SJSA1 (cell line): ENCODE measurements at places on chromosomes 13 and 19. TPM values are rescaled to one million over a fixed set of nuclear protein-coding genes. Genes with fewer than 3 reads are reported as not detected.
A peak's percentile ranks its signal among the peaks of the same experiment; 100 is the strongest.

GRCh38 chr13:48749699-48750473 is 96.2 kb downstream of the CYSLTR2 start:
- H3K4me1 ChIP-seq, result peaks cover 14% of the 10 kb centered on the region
- no peak overlapping the region for H3K4me3 ChIP-seq
- H3K27ac ChIP-seq, result peak overlapping the region; percentile 33; the same call in 1 of the 2 replicates
- DNase-seq, result peak; percentile 90

- H3K27me3 ChIP-seq, result no peaks in the 10 kb centered on the region
- H3K4me1 ChIP-seq, result peaks cover 72% of the 10 kb centered on the region
- peaks cover 68% of the 10 kb centered on the region for H3K36me3 ChIP-seq
- DNase-seq, result peak; percentile 94
- H3K4me3 ChIP-seq, result peak overlapping the region; percentile 92
Observed at GRCh38 chr19:13840305-13841085, 36.4 kb upstream of the NANOS3 start.

GRCh38 chr13:50512474-50513299 is 330.8 kb downstream of the DLEU7 start:
- peak overlapping the region; percentile 51 for H3K27ac ChIP-seq
- no peak for DNase-seq
- no peaks in the 10 kb centered on the region for H3K36me3 ChIP-seq
- no peaks in the 10 kb centered on the region for H3K27me3 ChIP-seq
- peaks cover 13% of the 10 kb centered on the region for H3K4me1 ChIP-seq

- no peak for DNase-seq
- peaks cover 31% of the 10 kb centered on the region for H3K36me3 ChIP-seq
- H3K27ac ChIP-seq, result peak overlapping the region; percentile 60
Observed at GRCh38 chr19:42280815-42281145, 11.7 kb downstream of the CIC start.

DNA sequence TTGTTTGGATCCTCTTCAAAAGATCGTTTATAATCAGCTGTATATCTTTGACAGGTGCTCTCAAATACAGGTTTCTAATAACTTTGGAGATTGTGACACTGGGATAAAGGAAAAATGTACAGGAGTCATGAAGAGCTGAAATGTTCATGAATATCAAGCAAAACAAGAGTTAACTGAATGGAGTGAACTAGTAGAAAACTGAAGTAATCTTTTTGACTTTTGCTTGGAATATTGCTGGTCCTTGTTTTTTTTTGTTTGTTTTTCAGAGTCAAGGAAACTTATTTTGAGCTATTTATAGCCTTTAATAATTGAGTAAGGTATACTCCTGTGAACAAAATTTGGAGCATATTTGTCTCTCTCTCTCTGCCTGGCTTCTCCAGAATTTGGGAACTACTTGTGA is 25.3 kb downstream of the MED4 start:
- no peaks in the 10 kb centered on the region for H3K4me1 ChIP-seq
- H3K27ac ChIP-seq, result no peak overlapping the region
- DNase-seq, result no peak
- no peak overlapping the region for H3K4me3 ChIP-seq
- H3K27me3 ChIP-seq, result no peaks in the 10 kb centered on the region
- H3K36me3 ChIP-seq, result peaks cover 91% of the 10 kb centered on the region

DNA sequence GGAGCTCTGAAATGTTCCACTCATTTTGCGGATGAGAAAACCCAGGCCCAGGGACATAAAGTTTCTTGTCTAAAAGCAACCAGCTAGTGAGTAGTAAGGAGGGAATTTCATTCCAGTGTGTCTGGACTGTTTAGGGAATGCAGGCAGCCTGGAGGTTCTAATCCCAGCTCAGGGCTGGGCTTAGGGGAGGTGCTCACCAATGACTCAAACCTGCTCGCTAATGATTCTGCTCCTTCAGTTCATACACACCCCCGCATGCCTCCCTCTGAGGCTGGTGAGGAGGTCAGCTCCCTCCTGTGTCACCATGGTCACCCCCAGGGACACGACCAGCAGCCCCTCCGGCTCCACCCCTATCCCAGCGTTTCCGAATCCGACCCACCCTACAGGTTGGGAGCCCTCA is 34.6 kb downstream of the CYP4F2 start:
- H3K4me3 ChIP-seq, result no peak overlapping the region
- no peaks in the 10 kb centered on the region for H3K36me3 ChIP-seq
- H3K4me1 ChIP-seq, result no peaks in the 10 kb centered on the region
- no peak for DNase-seq
- H3K27ac ChIP-seq, result no peak overlapping the region

DNA sequence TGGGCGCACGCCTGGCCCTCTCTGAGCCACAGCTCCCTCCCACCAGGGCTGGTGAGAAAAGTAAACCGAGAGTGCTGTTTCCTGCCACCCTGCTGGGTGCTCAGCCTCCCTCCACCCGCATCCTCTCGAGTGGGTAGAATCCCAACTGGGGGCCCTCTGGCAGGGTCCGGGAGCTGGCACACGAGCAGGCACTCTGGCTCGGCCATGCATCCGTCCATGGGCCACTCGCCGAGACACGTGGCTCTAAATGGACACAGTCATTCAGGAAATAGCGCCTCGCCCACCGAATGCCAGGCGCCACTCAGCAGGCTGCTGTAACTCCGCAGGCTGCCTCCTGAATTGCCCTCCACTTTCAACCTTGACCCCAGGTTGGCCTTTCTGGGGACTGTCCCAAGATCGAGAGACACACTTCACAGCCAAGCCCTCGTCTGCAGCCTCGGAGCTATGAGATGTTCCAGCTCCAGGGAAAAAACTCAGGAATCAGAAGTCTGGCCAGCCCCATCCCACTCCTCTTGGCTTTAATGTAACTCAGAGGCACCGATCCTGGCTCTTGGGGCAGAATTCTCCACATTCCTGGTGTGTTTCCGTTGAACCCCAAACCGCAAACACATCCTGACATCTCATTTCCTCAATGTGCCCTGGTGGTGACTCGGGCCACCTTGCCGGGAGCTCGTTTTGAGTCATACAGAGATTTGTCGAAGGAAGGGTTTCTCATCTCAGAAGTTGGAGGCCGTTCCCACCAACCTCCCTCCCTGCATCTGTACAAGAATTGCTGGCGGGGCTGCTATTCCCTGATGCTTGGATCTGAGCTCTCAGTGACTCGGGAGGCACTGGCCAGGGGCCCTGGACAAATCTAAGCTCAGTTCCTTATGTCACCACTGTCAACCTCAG is 14.1 kb downstream of the KLF2 start:
- H3K4me1 ChIP-seq, result peaks cover 81% of the 10 kb centered on the region
- H3K36me3 ChIP-seq, result no peaks in the 10 kb centered on the region
- DNase-seq, result peak; percentile 99
- no peaks in the 10 kb centered on the region for H3K27me3 ChIP-seq

DNA sequence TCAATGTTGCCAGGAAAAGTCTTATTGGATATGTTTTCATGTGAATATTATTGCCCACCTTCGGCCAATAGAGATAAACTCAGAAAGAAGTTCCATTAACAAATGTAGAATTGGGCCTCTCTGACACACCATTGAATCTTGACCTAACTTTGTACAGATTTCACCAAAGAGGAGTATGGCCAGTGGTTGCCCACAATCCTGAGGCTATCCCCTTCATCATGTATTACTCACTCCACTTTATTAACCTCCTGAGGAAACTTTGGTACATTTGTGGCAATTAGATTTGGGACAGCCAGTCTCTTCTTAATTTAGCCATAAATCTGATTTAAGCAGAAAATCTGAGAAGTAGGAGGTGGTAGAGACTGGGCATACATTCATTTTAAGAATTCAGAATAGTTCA is 53.3 kb upstream of the POSTN start:
- peaks cover 14% of the 10 kb centered on the region for H3K4me1 ChIP-seq
- no peak overlapping the region for H3K27ac ChIP-seq
- no peaks in the 10 kb centered on the region for H3K36me3 ChIP-seq
- no peak for DNase-seq

DNA sequence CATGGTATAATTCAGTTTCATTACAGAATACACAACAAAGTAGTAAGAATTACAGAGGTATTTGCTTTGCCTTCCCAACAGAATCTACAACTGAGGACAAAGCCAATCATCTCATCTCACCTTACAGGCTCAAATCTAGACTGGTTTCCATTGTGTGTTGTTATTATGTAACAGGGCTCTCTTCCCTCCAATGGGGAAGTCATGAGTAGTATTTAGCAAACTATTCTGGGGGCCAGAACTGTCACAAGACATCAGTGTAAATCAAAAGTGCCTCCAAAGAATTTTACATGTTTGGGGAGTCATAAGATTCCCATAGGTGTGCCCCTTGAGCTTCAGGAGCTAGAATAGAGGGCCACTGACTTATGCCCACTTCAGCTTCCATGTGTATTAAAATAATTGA is 187.0 kb upstream of the EDNRB start:
- H3K4me1 ChIP-seq, result 0 out of 2 replicates have a peak, but pooled peaks cover 3% of the 10 kb centered on the region
- no peak overlapping the region for H3K4me3 ChIP-seq
- H3K36me3 ChIP-seq, result no peaks in the 10 kb centered on the region
- no peak for DNase-seq
- H3K27ac ChIP-seq, result no peak overlapping the region

DNA sequence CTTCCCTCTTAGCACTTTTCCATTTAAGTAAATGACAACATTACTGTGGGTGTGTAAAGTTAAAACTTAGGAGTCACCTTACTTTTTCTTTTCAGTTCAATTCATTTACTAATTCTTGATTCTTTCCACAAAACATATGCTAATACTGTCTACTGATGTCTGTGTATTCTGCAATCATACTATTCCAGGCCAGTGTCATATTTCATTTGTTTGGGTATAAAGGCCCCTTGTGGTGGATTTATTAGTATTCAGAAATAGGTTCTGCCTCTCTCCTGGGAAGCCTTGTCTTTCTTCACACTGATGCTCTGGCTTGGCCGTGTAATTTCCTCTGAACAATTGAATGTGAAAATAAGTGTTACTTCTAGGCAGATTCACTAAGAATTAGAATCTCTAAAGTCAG is 621.9 kb upstream of the SPRY2 start:
- DNase-seq, result no peak
- no peaks in the 10 kb centered on the region for H3K27me3 ChIP-seq
- no peaks in the 10 kb centered on the region for H3K4me1 ChIP-seq
- H3K4me3 ChIP-seq, result no peak overlapping the region

DNA sequence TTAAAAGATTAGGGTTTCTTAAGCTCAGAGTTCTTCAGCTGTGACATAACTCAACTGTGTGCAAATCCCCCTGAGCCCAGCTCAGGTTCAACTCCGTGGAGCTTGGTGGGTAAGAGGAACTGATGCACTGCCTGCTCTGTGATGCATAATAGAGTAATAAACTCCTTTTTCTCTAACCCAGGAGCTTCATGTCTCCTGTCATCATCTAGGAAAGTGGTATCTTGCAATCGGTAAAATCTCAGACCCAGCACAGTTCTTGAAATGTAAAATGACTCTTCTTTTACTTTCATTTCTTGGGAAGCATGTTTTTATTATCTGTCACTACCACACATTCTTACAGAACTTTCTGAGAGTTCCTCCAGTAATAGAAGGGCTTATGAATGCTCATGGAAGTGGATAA is 123.8 kb upstream of the PCDH9 start:
- no peak for DNase-seq
- no peaks in the 10 kb centered on the region for H3K36me3 ChIP-seq
- H3K27me3 ChIP-seq, result no peaks in the 10 kb centered on the region
- no peak overlapping the region for H3K27ac ChIP-seq
- no peaks in the 10 kb centered on the region for H3K4me1 ChIP-seq

GRCh38 chr19:43476606-43477005 is 11.2 kb upstream of the LYPD3 start:
- peak overlapping the region; percentile 83 for H3K27ac ChIP-seq
- peaks cover 12% of the 10 kb centered on the region for H3K4me1 ChIP-seq
- H3K27me3 ChIP-seq, result no peaks in the 10 kb centered on the region
- peaks cover 11% of the 10 kb centered on the region for H3K36me3 ChIP-seq

DNA sequence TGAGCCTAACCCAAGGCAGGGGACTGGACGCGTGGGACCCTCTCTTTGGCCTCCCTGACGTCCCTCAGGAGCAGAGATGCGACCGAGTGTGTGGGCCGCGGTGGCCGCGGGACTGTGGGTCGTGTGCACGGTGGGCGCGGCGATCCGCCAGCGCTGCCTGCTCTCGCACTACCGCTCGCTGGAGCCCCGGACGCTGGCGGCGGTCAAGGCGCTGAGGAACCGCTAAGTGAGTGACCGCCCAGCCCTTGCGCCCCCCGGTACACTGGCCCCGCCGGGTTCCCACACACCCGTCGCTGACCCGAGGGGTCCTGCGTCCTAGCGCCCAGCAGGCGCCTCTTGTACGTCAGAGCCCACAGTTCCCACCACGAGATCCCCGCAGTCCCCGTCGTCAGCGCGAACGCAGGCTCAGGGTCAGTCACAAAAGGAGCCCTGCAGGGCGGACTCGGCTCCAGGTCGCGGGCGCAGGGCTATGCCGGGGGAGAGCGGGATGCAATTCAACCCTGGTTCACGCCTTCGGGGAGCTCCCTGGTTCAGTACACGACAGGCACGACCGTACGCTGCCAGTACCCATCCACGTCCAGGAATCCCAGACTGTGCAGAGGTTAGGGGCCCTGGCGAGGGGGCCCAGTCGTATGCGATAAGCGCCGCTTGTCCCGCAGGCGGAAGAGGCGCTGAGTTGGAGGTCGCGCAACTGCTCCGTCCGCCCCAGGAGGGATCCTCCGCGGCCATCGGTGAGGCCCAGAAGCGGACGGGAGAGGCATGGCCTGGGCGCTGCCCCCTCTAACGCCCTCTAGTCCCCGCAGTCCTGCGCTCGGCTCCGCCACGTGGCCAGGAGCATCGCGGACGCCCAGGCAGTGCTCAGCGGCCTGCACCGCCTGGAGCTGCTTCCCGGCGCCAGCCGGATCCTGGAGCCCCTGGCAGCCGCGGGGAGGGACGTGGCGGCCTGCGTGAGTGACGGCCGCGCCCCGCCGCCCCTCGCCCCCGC is 3.6 kb upstream of the IFNL2 start:
- H3K4me3 ChIP-seq, result no peak overlapping the region
- no peaks in the 10 kb centered on the region for H3K36me3 ChIP-seq
- peaks cover 51% of the 10 kb centered on the region for H3K27me3 ChIP-seq
- no peak for DNase-seq

GRCh38 chr19:9799162-9799561 is 19.7 kb downstream of the FBXL12 start:
- H3K27ac ChIP-seq, result no peak overlapping the region
- no peak overlapping the region for H3K4me3 ChIP-seq
- H3K4me1 ChIP-seq, result no peaks in the 10 kb centered on the region

- no peak overlapping the region for H3K4me3 ChIP-seq
- no peaks in the 10 kb centered on the region for H3K36me3 ChIP-seq
- H3K27me3 ChIP-seq, result no peaks in the 10 kb centered on the region
- no peak for DNase-seq
Observed at GRCh38 chr13:67964986-67965385, 734.9 kb upstream of the PCDH9 start.

- no peaks in the 10 kb centered on the region for H3K36me3 ChIP-seq
- no peak for DNase-seq
- no peak overlapping the region for H3K27ac ChIP-seq
- no peak overlapping the region for H3K4me3 ChIP-seq
- no peaks in the 10 kb centered on the region for H3K27me3 ChIP-seq
Observed at GRCh38 chr13:30668312-30668711, 50.6 kb downstream of the USPL1 start.

SH2D3A gene
- total RNA-seq, result not detected in 2 replicates

MYO16 gene
- total RNA-seq, result 0.05 TPM in 1 of 2 replicates, not detected in the other

ELSPBP1 gene
- not detected in 2 replicates for total RNA-seq

CFAP97D2 gene
- 0.08 TPM in 1 of 2 replicates, not detected in the other for total RNA-seq

ETHE1 gene
- 23.7 and 30.5 TPM in 2 replicates for total RNA-seq

TLE6 gene
- total RNA-seq, result 2.0 and 7.2 TPM in 2 replicates

SPINT2 gene
- not detected in 2 replicates for total RNA-seq

CASP14 gene
- not detected in 2 replicates for total RNA-seq

FGF21 gene
- total RNA-seq, result not detected in 2 replicates

TEX101 gene
- not detected in 2 replicates for total RNA-seq
